ENCODE measurements at places on chromosomes 11 and 22.

DNA sequence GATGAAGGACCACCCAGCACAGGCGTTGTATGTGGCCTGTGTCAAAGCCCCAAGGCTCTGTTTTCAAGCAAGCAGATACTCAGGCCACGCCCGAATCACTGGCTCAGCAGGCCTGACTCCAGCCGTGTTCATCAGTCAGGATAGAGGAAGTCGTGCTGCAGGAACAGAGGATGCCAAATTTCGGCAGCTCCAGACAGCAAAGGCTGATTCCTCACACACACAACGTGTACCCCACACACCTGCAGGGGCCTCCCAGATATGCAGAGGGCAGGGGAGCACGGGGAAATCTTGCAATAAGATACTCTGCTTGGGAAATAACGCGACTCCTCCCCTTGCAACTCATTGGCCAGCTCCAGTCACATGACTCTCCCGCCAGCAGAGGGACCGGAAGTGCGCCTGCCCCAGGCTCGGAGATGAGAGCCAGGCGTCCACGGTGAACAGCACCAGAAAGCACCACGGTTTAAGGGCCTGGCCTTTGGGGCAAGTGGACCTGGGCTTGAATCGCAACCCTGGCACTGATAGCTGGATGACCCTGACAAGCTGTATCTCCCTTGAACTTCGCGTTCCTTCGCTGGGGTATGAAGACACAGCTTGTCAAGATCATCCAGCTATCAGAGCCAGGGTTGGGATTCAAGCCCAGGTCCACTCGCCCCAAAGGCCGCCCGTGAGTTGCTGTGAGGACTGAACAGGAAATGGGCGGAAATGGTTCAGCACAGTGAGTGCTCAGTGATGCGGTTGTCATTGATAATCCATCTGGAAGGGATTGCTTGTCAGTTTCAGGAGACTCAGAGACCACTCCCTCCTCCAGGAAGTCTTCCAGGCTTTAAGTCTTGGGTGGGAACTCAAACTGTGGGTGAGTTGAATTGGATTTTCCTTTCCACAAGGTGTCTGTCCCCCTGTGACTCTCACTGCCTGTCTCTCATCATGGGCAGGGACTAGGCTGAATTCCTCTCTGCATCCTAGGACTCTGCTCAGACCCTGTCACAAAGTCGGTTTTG, 88.5 kb downstream of the MYEOV start:
- DNase-seq, result no peak

DNA sequence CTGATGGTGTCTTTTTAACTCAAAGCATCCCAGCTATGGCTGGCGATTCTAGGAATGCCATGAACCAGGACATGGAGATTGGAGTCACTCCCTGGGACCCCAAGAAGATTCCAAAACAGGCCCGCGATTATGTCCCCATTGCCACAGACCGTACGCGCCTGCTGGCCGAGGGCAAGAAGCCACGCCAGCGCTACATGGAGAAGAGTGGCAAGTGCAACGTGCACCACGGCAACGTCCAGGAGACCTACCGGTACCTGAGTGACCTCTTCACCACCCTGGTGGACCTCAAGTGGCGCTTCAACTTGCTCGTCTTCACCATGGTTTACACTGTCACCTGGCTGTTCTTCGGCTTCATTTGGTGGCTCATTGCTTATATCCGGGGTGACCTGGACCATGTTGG, 20.1 kb downstream of the KCNJ5 start:
- DNase-seq, result no peak

DNA sequence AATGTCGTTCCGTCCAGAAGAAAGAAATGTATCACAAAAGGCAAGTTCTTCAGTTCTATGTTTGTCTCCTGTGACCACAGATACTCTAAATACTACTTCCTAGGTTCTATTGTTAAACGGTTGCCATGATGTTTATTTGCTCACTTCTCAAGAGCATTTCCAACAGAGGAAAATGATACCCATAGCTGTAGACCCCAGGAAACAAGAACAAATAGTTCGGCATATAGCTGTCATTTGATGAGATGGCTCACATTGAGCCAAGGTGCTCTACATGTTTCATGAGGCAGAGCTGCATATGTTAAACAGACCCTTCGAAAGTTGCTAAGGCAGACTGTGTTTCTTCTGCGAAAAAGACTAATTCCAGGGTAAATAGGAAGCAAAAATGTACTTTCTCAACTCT, 15.4 kb upstream of the ANGPTL5 start:
- no peak for DNase-seq

GRCh38 chr11:72787216-72788104, 6.4 kb downstream of the STARD10 start:
- DNase-seq, result no peak

- DNase-seq, result peak; percentile 99
Measured at GRCh38 chr11:69122630-69123431, 32.9 kb upstream of the SMIM38 start.

DNA sequence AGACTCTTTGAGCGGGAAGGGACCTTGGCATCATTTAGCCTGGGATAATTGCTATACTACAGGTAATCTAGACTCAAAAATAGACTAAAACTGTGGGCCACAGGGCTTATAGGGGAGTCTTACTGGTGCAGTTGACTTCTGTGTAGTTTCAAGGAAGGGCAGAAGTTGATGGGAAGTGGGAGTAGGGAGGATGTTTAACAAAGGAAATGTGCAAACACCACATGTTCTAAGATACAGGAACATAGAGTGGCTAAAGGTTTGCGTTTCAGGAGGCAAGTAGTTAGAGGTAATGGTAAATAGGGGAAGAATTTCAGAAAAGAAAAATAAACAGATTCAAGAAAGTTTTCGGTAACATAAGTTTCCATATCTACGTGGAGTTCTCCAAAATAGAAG, 14.4 kb upstream of the SORL1 start:
- no peak for DNase-seq

GRCh38 chr11:112023104-112023503, 2.1 kb upstream of the DLAT start:
- DNase-seq, result no peak

GRCh38 chr11:67404515-67405195, 772 bp downstream of the TBC1D10C start:
- DNase-seq, result no peak

- DNase-seq, result no peak
Measured at GRCh38 chr11:113628912-113629311, 77.2 kb downstream of the TMPRSS5 start.

DNA sequence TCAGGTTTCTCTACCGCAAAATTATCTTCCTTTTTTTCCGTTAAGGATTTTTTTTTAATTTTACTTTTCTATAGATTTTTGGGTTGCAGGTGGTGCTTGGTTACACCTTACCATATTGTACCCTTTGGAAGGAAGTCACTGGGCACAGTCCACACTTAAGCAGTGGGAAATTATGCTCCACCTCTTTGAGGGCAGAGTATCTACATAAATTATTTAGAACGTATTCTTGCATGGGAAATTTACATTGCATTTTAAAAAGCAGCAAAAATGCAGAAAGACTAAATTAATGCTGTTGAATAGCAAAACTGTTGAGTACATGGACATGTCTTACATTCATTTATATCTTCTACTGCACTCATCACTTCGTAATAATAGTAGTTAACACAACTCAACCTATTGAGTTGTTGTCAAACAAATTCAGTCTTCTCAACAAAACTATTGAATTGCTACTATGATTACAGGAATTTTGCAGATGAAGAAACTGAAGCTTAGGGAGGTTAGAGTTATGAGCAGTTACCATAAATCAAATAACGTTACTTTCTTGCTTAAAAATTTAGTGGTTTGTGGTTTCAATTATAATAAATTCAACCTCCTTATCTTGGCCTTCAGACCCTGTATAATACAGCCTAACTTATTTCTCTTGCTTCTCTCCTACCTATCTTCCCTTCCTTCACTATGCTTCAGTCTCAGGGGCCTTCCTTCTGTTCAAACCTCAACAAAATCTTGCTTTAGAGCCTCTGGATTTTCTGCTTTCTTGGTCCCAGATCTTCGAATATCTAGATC, 97.4 kb upstream of the ARHGAP20 start:
- DNase-seq, result no peak

- DNase-seq, result peak; percentile 92
Measured at GRCh38 chr22:46754110-46754799, 8.2 kb upstream of the TBC1D22A start.

- DNase-seq, result no peak
Measured at GRCh38 chr11:84673753-84674152, 953.4 kb downstream of the DLG2 start.

DNA sequence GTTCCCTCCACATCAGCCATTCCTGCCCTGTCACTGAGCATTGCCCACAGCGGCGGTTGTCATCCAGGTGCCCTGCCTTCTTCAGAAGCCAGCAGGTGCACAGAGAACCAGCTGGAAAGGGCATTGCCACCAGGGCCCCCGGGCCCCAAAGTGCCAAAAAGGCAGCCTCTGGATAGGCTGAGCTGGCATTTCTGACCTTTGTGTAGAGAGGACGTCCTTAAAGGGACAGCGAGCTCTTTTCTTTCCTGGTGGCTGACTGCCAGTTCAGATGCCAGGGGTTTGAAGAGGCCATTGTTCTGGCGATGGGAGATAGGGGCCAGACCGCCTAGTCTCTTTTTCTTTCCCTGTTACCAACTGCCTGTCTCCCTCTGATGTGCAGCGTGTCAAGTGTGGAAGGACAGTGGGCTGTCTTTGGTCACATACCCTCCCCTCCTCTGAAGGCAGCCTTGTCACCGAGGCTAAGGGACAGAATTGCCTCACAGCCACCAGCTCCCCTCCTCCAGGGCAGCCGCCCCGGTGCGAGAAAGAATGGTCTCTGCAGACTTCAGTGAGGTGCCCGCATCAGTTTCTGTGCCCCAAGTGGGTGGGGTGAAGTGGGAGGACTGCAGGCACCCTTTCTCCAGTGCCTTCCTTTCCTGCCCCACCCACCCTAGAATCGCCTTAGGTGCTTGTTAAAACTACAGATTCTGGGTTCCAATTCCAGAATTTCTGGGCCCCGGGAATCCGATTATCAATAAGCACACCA, 109.6 kb downstream of the SCN3B start:
- no peak for DNase-seq

DNA sequence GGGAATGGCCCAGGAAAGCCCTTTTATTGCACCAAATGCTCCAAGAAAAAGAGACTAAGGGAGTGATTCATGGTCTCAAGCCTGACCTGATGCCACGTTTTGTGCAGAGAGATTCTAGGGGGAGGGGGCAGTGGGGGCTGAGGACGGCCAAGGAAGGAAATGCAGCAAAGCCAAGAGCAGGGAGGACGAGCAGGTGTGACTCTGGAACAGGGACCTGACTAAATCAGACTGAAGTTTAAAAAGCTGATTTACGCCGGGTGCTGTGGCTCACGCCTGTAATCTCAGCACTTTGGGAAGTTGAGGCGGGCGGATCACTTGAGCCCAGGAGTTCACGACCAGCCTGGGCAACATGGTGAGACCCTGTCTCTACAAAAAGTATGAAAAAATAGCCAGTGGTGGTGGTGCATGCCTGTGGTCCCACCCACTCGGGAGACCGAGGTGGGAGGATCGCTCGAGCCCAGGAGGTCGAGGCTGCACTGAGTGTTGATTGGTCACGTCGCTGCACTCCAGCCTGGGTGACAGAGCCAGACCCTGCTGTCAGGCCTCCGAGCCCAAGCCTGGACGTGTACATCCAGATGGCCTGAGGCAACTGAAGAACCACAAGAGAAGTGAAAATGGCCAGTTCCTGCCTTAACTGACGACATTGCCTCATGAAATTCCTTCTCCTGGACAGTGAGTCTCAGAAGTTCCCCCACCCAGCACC, 10.8 kb upstream of the IFITM3 start:
- no peak for DNase-seq

DNA sequence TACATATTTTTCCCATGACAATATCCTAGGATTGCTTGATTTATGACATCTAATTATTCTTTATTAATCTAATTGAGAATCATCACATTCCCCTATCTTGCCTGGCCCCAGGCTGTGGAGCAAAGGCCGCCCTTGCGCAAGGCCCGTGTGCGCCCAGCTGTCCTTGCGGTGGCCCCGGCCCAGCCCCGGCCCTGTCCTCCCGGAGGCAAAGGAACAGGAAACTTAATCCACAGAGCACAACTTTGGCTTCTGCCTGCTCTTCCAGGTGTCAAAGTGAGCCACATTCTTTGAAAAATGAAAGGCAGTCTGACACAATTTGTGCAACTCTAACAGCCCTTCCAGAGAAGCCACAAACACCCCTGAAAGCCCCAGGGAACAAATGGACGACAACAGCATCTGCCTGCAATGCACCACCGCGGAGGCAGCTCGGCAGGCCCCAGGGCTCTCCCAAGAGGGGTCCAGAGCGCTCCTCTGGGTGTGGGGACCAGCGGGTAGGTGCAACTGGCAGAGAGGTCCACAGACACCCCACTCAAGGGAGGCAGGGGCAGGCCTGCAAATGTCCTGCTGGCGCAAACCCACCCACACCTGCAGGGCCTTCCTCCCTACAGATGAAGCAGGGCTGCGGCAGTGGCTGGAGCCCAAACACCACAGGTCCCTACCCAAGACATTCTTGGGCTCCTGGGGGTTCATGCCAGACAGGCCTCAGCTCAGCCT, 30.3 kb downstream of the GNB1L start:
- no peak for DNase-seq

DNA sequence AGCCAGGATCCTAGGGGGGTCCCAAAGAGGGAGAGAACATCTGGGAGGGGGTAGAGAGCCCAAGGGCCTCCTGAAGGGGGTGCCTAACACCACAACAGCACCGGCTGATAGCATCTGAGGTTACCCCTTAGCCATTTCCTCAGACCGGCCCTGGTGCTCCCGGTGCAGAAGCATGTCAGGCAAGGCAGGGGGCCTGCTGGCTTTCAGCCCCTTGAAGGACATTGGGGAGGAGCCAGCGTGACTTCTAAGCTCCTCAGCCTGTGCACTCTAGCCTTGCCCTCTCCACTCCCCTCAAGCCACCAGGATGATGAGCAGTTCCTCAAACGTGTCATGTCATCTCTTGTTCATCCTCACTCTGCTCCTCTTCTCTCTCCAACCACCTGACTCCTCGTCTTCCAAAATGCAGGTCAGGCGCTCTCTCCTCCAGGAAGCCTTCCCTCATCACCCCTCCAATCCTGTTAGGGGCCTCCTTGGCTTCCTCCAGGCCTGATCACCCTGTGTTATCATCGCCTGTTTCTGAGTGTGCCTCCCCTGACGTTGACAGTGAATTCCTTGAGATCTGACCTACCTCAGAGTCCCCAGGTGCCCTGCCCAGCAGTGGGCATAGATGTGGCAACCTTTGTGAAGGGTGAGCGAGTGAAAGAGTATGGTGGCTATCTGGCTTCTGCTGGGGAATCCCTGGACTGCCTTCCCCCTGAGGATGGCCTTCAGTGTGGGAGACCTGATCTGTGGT, 6.1 kb downstream of the P2RY2 start:
- DNase-seq, result no peak

GRCh38 chr11:113896156-113896879, 8.3 kb upstream of the HTR3B start:
- peak; percentile 15 for DNase-seq

DNA sequence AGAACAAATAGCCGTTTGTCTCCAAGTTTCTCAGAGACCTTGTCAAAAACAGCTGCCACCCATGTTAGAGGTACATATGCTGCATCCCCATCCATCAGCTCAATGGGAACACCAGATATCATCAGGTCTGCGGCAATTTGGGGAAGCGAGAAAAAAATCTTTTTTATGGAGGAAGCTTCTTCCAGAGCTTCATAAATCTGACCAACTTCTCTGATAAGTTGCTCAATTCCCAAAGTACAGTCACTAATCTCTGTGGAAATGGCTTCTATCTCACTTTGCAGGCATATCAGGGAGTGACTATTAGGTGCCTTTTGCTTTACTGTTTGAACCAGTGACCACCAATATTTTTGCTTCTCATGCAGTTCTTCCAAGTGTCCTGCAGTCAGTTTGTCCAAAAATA, 34.3 kb upstream of the MRPL17 start:
- DNase-seq, result no peak

All from A549 (cell line).